ENCODE measurements at places on chromosomes 7 and 10.

- no peak for DNase-seq
Observed at GRCh38 chr10:113239566-113240350, 289.7 kb downstream of the TCF7L2 start.

DNA sequence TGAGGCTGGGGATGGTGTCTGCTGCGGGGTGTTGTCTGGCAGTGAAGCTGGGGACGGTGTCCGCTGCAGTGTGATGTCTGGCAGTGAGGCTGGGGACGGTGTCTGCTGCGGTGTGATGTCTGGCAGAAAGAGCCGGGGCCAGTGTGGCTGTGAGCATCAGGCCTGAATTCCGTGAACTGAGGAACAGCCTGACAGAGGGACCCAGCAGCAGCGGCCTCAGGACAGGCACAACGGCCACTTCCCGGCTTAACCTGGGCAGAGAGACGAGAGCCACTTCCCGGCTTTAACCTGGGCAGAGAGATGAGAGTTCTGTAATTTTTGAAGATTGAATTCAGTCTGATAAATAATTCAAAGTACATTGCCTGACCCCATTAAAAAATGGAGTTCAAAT, 321.2 kb downstream of the PTPRN2 start:
- no peak for DNase-seq

GRCh38 chr7:11570205-11570604, 261.8 kb downstream of the THSD7A start:
- no peak for DNase-seq

DNA sequence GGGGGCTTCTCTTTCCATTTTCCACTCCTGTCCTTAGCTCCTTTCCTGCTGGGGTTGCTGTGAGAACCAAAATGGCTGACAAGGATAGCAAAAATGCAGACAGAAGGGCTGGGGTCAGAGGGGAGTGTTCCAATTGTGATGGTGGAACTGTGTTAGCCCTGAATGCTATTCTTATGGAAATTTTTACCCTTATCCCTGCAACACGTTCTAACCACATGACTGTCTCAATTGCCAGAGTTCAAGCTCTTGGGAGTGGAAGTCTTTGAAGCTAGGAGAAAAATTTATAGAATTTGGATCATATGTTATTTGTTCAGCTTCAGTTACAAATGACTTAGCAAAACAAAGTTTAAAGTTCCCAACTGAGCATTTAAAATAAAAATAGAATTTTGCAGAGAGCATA, 134.1 kb downstream of the ADCYAP1R1 start:
- no peak for DNase-seq

- no peak for DNase-seq
Observed at GRCh38 chr7:101564778-101565211, 64.3 kb downstream of the MYL10 start.

- no peak for DNase-seq
Observed at GRCh38 chr7:70696201-70696754, 435.7 kb upstream of the GALNT17 start.

GRCh38 chr7:104852386-104852785, 161.6 kb upstream of the KMT2E start:
- DNase-seq: no peak

DNA sequence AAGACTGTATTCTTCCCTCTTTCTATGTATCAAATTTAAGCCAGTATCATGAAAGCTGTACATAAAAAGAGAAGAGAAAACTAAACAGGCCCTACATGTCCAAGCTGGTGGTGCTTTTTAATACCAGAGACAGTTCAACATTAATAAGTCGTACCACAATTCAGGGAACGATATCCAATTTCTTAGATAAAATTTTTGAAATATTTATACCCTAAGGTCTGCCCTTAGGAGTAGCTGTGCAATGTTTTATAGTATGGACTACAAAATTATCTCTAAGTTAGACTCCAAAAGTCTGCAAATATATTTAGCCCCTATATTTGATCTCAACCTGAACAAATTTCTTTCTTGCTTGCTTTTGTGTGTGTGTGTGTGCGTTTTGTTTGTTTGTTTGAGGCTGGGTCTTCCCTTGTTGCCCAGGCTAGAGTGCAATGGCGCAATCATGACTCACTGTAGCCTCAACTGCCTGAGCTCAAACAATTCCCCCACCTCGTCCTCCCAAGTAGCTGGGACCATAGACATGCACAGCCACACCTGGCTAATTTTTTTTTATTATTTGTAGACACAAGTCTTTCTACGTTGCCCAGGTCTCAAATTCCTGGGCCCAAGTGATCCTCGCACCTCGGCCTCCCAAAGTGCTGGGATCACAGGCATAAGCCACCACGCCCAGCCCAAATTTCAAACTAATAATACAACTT, 13.2 kb downstream of the ARHGAP19 start:
- DNase-seq: no peak

DNA sequence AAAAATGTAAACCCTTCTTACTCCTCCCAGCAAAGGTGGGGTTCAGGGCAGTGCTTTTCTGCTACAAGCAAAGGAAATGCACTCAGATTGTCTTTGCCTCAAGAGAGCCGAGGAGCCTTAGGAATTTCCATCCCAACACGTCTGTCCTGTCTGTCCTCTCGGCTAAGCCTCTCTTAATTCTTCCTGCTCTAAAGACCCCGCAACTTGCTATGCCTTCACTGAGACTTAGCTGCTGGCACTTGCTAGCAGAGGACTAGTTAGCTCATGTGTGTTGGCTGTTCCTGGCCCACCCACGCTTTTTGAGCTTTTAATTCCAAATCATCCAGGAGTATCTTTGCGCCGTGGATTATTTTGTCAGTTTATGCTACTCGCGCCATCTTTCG, 481 bp upstream of the NPM3 start:
- no peak for DNase-seq

DNA sequence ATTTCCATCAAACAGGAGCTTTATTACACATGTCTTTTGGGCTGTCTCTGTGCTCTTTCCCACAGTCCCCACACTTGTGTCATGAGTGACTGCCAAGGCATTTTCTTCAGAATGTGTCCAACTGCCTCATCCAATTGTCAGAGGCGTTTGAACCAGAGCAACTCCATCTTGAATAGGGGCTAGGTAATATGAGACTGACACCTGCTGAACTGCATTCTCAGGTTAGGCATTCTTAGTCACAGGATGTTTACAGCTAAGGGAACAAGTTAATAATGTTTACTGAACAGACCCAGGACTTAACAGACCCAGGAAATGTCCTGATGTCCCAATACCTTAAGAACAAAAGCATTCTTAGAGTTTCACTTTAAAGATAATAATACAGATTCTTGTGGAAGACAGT, 595.5 kb downstream of the REEP3 start:
- DNase-seq: no peak

DNA sequence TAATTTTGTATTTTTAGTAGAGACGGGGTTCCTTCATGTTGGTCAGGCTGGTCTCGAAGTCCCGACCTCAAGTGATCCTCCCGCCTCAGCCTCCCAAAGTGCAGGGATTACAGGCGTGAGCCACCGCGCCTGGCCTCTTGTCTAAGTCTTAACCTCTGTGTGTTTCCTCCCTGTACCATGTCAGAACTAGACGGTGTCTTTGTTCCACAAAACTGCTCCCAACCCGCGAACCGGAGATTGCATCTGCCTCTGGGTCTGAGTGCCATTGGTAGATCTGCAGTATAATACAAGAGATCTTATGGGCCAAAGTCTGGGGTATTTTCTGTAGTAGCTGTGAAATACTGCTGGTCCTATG, 1.3 kb upstream of the EEF1AKMT2 start:
- no peak for DNase-seq

DNA sequence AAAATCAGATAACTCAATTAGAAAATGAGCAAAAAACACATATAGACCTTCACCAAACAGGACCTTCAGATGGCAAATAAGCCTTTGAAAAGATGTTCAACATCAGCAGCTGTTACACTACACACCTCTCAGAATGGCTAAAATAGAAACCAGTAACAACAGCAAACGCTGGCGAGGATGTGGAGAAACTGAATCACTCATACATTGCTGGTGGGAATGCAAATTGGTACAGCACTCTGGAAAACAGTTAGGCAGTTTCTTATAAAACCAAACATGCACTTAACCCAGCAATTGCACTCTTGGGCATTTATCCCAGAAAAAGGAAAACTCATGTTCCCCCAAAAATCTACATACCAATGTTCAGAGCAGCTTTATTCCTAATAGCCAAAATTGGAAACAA, 37.7 kb upstream of the SMARCD3 start:
- DNase-seq: no peak

DNA sequence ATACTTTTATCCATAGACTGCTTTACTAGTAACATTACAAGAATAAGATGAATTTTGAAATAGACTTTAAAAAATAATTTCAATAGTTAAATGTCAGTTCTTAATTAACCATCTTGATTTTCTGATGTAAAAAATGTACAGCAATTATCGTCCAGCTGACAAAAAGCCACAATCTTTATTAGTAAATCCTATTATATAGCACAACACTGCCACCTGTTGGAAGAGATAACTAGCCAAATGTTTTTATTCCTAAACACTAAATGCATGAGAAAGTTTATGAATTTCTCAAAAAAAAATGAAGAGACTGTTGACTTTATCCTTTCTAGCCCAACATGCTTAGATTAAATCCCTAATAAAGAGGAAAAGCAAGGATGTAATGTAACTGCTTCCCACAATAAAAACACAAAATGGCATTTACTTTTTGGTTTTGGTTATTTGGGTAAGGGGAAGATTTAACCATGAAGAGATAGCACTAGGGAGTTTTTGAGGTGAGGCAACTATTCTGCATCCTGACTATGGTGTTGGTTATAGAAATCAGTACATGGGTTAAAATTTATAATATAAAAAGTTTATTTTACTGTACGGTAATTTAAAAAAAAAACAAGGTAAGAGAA, 8.0 kb downstream of the COA1 start:
- DNase-seq: no peak

GRCh38 chr10:69239816-69240434, 19.8 kb downstream of the HKDC1 start:
- DNase-seq: no peak

GRCh38 chr10:101464599-101464998, 110.6 kb downstream of the BTRC start:
- no peak for DNase-seq

DNA sequence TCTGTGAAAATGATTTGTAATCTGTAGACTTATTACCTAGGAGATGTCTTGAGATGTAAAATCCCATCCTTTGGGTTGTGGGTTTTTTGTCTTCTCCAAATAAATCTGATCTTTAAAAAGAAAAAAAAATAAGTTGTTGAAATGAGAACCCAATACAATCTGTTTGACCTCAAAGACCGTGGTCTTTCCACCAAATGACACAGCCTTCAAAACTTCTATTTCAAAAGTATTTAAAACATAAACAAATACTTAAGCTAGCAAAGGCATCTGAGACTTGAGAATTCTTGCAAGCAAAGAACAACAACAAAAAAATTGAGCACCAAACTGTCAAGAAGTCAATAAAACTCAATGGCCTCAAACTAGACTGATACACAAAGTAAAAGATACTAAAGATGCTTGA, 67.9 kb upstream of the HECW1 start:
- no peak for DNase-seq

DNA sequence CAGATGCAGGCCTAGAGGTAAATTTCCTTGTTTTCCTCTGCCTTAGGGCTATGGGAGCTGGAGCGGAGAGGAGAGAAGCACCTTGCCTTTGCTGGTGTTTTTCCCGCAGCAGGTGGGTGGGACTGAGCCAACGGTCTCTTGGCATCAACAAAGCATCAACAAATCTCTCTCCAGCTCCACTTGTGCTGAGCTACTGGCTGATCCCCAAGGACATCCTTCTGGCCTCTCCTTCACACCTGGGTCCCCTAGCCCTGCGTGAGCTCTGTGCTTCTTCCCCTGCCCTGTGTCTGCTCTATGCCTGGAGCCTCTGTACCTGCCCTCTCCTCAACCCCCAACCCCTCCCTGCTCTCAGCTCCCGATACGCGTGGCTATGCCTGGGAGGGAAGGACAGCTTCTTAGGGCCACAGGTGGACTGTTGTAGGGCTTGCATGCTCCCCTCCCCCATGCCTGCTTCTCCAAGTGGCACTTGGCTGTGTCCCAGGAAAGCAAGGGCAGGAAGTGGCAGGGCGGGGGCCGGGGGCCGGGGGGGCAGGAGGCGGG, 3.2 kb upstream of the CLDN4 start:
- DNase-seq: no peak

GRCh38 chr7:142384493-142384922, 126.7 kb upstream of the PRSS58 start:
- no peak for DNase-seq

- DNase-seq: no peak
Observed at GRCh38 chr7:32879460-32879859, 12.1 kb downstream of the KBTBD2 start.

GRCh38 chr10:78449554-78449953, 415.9 kb downstream of the RPS24 start:
- no peak for DNase-seq

DNA sequence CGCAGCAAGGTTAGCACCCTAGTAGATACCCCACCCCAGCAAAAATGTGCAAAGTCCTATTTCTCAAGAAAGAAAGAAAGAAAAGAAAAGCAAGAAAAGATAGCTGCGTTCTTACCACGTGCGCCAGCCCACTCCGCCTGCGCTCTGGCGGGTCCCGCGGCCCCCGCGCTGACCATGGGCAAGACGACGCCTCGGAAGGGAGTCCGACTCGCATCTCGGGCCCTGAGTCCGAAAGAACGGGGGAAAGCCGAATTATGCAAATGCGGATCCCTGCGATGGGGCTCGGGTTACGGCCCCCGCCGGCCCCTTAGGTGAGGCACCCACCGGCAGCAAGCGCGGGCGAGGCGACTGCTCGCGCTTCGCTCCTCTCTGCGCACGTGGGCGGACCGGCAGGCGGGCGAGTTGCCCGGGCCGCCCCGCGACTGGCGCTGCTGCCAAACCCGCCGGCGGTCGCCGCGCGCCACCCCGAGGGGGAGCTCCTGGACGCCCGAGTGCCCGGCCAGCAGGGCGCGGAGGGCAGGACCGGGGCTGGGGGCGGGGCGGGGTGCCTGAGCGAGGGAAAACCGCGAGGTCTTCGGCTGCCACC, 2.4 kb upstream of the EGR2 start:
- no peak for DNase-seq

DNA sequence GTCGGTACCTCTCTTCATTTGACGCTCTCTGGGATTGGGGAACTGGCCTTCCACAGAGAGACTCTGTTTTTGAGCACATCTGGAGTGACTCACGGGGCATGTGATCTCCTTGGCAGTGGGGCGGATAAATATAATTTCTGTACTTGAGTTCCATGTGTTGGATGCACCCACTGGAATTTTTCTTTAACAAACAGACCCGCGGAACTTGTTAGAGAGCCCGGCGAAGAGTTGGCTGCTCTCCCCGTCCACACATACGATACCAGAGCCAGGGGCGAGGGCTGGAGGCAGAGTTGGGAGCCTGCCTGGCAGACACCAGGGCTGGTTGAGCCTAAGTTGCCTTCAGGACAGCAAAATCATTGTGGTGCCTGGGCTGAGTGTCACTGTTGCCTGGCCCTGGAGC, at the start of gene FAM180A:
Gene FAM180A (minus strand): TSS at position 44 of the 400 bp plus-strand sequence. CDS start 233 bp downstream, outside the sequence.
- DNase-seq: no peak

DNA sequence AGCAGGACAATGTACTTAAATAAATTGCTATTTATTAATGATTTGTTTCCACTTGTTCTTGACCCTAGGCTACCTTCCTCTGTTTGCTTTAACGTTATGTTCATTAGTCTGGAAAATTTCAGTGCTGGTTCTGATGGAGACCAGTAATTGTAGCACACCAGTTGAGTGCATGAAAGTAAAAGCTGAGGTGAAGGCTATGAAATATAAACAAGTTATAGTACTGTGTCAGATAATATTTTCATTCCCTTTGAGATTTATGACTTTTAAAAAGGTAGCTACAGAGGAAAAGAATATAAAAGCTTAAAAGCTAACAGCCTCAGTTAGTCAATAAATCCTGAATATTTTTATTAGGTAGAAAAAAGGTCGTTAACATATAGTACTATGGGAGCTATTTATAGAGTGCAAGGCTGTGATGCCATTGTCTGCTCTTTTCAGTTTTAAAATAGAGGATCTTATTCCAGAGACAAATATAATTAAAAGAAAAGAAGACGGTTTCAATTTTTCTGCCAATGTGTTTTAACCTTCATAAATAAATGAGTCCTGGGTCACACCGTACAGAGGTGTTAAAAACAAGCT, 351.8 kb upstream of the ETV1 start:
- no peak for DNase-seq

Measured in CD4-positive, alpha-beta T cell (primary cell).